ENCODE measurements at places on chromosomes 1 and 21. TPM values are rescaled to one million over a fixed set of nuclear protein-coding genes. Genes with fewer than 3 reads are reported as not detected.

- H3K4me3 ChIP-seq, result no peak overlapping the region
- DNase-seq, result no peak
- H3K4me1 ChIP-seq, result peaks cover 9% of the 10 kb centered on the region
- H3K27ac ChIP-seq, result no peak overlapping the region
- no peaks in the 10 kb centered on the region for H3K36me3 ChIP-seq
Measured at GRCh38 chr1:193070386-193070753, 11.0 kb downstream of the RO60 start.

DNA sequence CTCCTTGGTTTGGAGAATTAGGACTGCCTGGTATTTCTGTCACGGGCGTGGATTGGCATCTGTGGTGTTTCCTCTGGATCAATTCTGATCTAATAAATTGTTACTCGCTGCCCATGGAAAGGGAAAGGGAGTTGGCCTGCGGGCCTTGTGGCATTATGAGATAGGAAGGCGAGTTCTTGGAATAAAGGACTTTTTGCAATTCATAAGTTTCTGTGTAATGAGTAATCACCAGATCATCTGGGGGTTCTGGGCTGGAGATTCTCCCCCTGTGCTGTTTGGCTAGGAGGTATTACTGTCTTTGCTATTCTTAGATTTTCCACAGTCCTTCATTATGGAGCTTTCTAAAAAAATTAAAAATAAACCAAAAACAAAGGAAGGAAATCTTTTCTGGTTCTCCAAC, 315.9 kb downstream of the CAMTA1 start:
- H3K27me3 ChIP-seq, result no peaks in the 10 kb centered on the region
- H3K4me3 ChIP-seq, result no peak overlapping the region
- H3K4me1 ChIP-seq, result no peaks in the 10 kb centered on the region
- no peaks in the 10 kb centered on the region for H3K36me3 ChIP-seq
- no peak overlapping the region for H3K27ac ChIP-seq

- H3K27me3 ChIP-seq, result no peaks in the 10 kb centered on the region
- H3K4me1 ChIP-seq, result peaks cover 72% of the 10 kb centered on the region
- H3K36me3 ChIP-seq, result no peaks in the 10 kb centered on the region
- peak overlapping the region; percentile 67 for H3K27ac ChIP-seq
Measured at GRCh38 chr1:43305461-43305860, 4.7 kb downstream of the TIE1 start.

DNA sequence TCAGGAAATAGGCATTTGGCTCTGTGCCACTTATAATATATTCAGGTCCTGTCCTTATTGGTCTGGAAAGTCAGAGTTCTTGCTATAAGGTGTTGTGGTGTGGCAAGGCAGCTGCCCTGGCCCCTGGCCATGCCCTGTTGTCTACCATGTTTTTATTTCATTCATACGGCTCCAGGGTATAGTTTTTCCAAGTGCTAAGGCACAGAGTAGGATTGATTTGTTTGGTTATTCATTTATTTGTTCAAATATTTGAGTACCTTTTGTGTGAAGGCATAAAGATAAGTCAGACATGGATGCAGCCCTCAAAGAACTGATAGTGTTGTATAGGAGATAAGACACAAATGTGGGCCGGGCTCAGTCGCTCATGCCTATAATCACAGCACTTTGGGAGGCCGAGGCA, 10.1 kb downstream of the ZBTB8B start:
- H3K36me3 ChIP-seq, result no peaks in the 10 kb centered on the region
- no peak overlapping the region for H3K27ac ChIP-seq
- DNase-seq, result no peak
- no peaks in the 10 kb centered on the region for H3K4me1 ChIP-seq
- H3K4me3 ChIP-seq, result no peak overlapping the region
- H3K27me3 ChIP-seq, result no peaks in the 10 kb centered on the region

DNA sequence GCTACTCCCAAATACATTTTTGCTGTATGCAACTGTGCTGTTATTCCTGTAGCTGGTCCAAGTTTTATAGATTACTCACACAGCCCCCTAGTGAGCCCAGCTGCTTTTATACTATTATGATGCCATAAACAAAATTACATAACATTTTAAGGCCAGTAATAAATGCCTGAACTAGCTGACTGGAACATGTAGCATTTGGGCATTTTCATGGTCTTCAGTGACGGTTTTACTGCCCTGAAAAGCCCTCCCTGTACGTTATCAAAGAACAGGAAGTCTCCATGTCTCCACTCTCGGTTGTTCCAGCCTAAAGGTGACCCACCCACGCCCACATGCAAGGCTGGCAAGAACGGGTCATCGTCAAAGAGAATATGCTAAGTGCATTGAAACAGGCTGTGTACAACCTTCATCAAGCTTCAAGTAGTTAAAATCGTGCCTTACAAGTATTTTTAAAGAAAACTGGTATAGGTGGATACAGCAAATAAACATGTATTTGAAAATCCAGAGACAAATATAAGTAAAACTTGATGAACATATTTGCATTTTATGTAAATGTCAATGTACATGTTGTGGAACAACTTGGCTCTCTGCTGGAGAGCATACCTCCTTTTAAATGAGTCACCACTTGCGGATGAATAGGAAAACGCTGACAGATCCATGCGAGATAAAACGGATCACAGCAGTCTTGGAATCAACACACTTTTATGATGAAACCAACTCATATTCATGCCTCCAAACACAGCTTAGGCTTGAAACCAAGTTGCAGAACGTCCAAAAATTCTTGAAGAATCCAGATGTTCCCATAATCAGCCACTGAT, 520.5 kb downstream of the SMYD3 start:
- no peaks in the 10 kb centered on the region for H3K4me1 ChIP-seq
- DNase-seq, result no peak
- H3K36me3 ChIP-seq, result no peaks in the 10 kb centered on the region
- no peak overlapping the region for H3K27ac ChIP-seq
- no peaks in the 10 kb centered on the region for H3K27me3 ChIP-seq
- H3K4me3 ChIP-seq, result no peak overlapping the region

GRCh38 chr1:175890958-175891357, 147.6 kb upstream of the TNR start:
- H3K36me3 ChIP-seq, result no peaks in the 10 kb centered on the region
- no peaks in the 10 kb centered on the region for H3K27me3 ChIP-seq
- H3K4me3 ChIP-seq, result no peak overlapping the region
- no peaks in the 10 kb centered on the region for H3K4me1 ChIP-seq
- no peak for DNase-seq
- H3K27ac ChIP-seq, result no peak overlapping the region

- H3K27ac ChIP-seq, result peak overlapping the region; percentile 81
- no peak overlapping the region for H3K4me3 ChIP-seq
Measured at GRCh38 chr1:41109310-41110197, 88.0 kb upstream of the SLFNL1 start.

Gene DOCK7
- 34.1 TPM for total RNA-seq

Gene PGLYRP4
- total RNA-seq, result not detected

DNA sequence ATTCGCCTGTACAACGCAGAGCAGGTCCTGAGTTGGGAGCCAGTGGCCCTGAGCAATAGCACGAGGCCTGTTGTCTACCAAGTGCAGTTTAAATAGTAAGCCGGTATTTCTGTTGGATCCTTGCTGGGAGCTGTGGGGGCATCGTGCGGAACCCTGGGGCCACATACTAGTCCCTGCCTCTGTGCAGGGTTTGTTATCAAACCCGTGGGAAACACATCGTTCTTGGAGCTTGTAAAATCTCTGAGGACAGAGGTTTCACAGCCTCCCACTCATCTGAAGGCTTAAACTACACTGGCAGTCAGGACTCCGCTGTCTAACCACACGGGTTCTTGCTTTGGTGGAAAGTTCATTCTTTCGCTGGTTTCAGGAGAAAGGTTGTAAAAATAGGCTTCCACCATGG, 11.7 kb downstream of the IFNGR2 start:
- no peak overlapping the region for H3K4me3 ChIP-seq
- peaks cover 10% of the 10 kb centered on the region for H3K36me3 ChIP-seq
- peaks cover 13% of the 10 kb centered on the region for H3K4me1 ChIP-seq
- H3K27ac ChIP-seq, result no peak overlapping the region

Gene CTTNBP2NL
- 20.7 TPM for total RNA-seq

Gene C8A
- not detected for total RNA-seq

Gene TFF2
- 14.3 TPM for total RNA-seq

DNA sequence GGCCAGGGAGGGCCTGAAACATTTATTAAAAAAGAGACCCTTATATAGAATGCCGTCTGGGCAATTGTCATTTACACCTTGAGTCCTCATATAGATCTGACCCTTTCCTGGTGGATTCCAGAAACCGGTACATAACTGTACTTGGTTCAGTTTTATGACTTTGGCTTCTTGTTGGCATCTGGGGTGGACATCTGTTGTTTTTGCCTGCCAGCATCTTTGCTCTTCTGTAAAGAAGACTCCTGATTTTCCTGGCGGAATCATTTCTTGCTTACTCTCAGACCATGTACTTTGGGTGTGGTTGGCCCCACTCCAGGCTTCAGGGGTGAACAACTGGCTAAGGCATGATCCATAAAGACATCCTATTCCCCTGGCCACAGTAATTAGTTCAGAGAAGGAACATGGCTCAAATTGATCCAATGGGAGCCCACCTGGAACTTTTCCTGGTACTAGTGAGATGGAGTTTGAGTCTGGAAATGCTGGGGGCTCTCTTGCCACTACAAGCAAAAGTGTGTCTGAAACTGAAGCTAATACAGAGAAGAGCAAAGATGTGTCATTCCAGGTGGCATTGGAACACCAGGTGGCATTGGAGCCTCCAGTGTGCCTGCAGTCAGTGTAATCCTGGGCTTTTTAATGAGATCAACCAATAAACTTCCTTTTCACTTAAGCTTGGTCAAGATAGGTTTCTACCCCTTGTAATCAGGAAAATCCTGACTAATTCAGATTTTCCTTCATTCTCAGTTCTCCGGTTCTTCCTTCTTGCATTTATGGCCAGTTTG, 332.5 kb upstream of the CAMK1G start:
- no peaks in the 10 kb centered on the region for H3K36me3 ChIP-seq
- H3K4me3 ChIP-seq, result no peak overlapping the region
- no peak for DNase-seq
- no peaks in the 10 kb centered on the region for H3K27me3 ChIP-seq
- H3K4me1 ChIP-seq, result no peaks in the 10 kb centered on the region

Gene CASZ1
- 17.7 TPM for total RNA-seq

Gene CLDN8
- total RNA-seq, result 18.8 TPM

Gene ERG
- 25.1 TPM for total RNA-seq

DNA sequence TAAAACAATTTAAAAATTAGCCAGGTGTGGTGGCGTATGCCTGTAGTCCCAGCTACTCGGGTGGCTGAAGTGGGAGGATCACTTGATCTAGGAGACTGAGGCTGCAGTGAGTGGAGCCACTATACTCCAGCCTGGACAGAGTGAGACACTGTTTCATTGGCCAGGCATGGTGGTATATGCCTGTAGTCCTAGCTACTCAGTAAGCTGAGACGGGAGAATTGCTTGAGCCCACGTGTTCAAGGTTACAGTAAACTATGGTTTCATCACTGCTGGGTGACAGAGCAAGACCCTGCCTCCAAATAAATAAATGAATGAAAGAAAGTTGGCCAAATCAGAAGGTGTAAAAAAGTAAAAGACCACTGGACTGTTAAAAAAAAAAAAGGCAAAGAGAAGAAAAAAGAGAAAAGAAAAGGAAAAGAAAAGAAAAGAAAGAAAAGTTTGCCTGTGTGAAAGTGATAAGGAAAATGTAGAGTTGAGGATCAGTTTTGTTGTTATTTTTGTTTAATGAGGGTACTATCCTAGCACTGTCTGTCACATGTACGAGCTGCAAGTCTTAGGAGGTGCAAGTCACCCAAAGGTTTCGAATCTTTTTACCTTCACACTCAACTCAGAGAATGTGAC, 52.3 kb downstream of the LUZP1 start:
- no peaks in the 10 kb centered on the region for H3K36me3 ChIP-seq
- no peak overlapping the region for H3K4me3 ChIP-seq
- peaks cover 15% of the 10 kb centered on the region for H3K4me1 ChIP-seq

DNA sequence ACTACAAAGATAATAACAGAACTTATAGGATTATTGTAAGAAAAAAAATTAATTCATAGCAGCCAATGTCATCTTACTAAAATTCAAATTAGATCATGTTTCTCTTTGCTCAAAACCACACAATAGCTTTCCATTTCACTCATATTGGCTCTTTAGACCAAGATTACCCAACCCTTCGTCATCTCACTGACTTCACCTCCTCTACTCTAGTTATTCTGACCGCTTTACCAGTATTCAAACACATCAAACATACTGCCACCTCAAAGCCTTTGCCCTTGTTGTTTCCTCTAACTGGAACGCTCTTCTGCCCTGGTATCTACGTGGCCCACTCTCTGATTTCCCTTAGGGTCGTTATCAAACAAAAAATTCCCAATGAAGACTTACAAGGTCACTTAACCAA, 1.7 kb downstream of the ANGPTL3 start:
- no peak for DNase-seq
- H3K27me3 ChIP-seq, result no peaks in the 10 kb centered on the region
- no peaks in the 10 kb centered on the region for H3K4me1 ChIP-seq
- H3K36me3 ChIP-seq, result no peaks in the 10 kb centered on the region
- H3K27ac ChIP-seq, result no peak overlapping the region

DNA sequence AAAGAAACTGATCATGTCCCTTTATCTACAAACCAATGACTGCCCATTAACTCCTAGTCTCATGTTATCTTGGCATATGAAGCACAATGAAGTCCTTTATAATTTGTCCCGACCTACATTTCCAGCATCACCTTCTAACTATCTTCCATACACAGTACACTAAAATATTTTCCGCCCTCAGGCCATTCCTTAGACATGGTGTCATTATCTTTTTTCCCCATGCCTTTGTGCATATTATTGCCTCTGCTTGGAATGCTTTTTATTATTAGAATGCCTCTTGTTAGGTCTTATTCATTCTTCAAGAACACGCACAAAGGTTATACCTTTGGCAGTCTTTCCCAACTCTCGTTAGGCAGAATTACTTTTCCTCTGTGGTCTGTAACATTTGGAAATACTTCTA, 39.6 kb downstream of the ATG4C start:
- H3K27ac ChIP-seq, result no peak overlapping the region
- no peak for DNase-seq
- no peak overlapping the region for H3K4me3 ChIP-seq

DNA sequence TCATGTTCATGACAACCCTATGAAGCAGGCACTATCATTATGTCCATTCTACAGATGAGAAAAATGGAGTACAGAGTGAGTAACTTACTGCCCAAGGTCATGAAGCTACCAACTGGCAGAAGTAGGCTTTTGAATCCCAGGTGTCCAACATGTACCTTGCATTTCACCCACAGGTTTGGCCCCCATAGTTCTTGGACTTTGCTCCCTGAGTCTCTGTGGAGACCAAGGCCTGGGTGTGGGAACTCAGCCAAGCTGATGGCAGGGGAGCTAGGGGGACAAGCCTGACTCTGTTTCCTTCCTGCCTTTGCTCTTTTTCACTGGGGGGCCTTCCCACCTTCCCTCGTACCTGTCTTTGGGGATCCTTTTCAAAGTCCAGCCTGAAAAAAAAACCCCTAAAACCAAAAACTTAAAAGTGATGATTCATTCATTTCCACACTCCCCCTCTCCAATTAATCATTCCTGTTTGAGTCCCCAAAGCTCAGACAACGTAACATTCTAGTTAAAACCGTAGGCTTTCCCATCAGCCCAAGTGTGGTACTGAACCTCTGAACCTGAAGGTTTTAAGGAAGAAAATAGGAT, 8.5 kb upstream of the TTC22 start:
- DNase-seq, result no peak
- no peaks in the 10 kb centered on the region for H3K36me3 ChIP-seq
- H3K4me3 ChIP-seq, result no peak overlapping the region
- no peak overlapping the region for H3K27ac ChIP-seq
- H3K4me1 ChIP-seq, result no peaks in the 10 kb centered on the region
- H3K27me3 ChIP-seq, result no peaks in the 10 kb centered on the region

Measured in thyroid gland (tissue), 4 donors.